ENCODE measurements at places on chromosomes 6 and 20.
A peak's percentile ranks its signal among the peaks of the same experiment; 100 is the strongest.

DNA sequence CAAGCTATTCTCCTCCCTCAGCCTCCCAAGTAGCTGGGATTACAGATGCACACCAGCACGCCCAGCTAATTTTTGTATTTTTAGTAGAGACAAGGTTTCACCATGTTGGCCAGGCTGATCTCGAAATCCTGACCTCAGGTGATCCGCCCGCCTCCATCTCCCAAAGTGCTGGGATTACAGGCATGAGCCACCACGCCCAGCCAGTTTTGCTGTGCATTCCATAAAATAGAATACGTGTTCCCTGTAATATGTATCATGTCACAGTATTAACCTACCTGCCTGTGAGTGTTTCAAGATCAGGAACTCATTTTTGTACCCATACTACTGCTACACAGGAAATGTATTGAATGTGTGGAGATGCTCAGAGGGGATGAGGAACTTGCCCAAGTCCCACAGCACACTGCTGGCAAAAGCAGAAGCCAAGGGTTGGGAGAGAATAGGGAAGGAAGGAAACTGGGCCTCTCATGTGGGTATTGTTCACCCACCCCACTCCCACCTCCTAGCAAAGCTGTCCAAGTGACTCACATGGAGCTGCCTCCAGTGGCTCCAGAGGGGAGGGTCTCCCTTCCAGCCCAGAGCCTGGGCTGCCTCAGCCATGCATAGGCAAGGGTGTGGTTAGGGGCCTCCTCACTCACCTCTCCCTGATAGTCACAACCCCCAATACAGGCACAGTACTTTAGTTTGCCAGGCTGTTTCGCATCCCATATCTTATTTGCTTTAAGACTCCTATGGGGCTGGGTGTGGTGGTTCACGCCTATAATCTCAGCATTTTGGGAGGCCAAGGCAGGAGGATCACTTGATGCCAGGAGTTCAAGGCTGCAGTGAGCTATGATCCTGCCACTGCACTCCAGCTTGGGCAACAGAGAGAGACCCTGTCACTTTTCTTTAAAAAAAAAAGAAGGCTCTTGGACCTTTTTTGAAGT is 9.4 kb downstream of the HM13 start:
- peak; percentile 29 for DNase-seq

DNA sequence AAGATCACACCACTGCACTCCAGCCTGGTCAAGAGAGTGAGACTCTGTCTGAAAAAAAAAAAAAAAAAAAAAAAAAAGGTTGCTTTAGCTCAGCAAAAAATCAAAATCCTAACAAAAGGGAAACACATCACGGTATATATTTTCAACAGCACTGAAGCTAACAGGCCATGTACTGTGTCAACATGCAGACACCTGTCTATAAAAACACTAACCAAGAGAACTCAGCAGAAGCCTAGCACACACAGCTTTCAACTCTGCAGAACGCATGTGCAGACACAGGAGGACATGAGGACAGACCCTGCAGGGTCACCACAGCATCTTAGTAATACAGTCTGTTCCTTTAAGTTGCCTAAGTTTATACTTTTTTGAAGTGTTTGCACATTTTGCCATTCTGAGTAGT is 13.5 kb downstream of the NINL start:
- DNase-seq, result no peak

DNA sequence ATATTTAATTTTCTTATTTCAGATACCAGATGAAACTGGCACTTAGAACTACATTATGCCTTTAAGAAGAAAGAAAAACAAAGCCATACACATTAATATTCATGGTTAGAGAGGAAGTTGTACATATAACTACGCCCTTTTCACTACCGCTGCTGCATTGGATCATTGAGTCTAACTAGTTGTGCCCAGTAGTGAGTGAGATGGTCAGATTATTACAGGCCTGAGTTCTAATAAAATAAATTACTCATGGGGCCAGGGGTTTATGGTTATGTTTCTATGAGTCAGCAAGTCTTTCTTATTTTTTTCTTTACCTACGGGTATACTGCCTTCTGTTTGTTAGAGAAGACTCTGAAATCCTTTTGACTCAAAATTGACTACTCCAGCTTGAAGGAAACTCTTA is 11.5 kb downstream of the RIOK1 start:
- no peak for DNase-seq

DNA sequence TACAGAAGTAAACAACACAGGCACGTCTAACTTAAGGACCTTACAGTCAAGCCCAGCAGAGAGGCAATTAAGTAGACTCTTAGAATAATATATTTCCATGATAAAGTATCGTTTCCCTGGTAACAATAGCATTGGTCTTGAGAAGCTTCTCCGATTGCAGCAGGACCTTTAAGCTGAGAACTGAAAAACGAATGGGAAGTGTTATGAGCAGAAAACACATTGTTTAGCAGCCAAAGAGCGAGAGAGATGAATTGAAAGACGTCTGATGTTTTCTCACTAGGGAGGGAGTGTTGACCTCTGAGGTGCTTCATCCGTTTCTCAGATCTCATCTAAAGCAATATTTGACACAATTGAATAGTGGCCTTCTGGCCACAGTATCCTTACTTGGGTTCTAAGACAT is 855 bp downstream of the BYSL start:
- DNase-seq, result no peak

- DNase-seq, result no peak
These were observed 106.0 kb downstream of the ZNF217 start for GRCh38 chr20:53487461-53488200.

GRCh38 chr6:107538856-107539387 is 49.0 kb downstream of the SOBP start:
- no peak for DNase-seq

DNA sequence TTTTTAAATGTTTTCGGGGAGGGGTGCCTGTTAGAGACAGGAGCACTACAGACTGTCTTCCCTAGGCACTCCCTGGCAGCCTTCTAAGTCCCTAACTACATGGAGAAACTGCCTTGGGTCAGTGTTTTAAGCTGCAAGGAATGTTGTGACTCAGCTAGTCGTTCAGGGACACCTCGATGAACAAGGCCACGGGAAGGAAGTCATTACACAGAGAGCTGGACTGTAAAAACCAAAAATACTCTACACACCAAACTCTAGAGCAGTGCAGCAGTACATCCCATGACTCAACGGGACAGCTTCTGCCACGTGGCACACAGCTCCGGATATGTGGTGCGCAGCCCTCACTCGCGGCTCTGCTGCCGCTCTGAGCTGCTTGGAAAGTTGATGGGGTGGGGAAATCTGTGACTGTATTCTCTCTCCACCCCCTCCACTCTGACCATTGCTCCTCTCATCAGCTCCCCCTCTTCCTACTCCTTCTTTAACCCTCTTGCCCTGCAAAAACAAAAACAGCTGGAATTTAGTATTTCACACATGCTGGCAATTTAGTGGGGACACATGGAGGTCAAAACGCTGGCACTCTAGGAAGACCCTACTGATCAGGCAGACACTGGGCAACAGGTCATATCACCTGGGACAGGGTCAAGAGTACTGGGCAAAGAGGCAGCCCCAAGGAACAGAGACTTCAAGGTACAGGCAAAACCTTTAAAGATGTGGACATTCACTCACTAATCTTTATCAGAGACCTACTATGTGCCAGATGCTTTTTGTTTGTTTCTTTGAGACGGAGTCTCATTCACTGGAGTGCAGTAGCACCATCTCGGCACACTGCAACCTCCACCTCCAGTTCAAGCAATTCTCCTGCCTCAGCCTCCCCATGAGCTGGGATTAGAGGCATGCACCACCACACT is 10.9 kb upstream of the LPIN3 start:
- DNase-seq, result peak; percentile 94

DNA sequence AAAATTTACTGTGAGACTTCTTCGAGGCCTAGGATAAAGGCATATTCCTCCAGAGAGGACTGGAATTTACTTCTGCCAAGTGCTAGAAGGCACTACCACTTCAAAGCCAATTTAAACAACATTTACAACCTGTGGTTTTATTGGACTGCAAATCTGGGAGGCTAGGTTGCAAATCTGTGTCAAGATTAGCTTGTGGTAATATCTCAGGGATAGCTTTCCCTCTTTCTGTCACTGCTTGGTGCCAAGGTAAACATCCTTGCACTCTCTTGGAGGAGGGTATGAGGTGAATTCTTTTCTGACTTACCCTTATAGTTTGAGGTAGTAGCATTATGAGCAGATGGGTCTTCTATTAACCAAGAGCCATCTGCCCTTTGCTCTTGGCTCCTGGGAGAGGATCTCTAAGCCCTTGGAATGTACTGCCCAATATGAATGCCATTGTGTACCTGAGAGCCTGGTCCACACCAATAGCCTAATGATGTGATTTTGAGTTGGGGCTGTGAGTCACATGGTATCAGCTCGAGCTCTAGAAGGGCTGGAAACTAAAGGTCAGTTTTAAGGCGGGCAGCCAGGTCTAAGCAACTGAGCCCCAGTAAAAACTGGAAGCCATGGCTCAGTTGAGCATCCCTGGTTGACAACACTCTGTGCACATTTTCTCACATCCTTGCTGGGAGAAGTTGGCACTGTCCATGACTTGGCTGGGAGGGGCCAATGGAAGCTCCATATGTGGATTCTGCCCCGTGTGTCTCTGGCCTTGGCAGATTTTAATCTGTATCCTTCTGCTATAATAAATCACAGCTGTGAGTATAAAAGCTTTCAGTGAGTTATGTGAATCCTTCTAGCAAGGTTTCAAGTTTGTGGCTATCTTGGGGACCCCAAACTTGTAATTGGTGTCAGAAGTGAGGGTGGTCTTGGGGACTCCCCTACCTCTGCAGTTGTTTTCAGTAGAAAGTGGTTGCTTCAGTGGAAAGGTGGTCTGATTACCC is 188.1 kb downstream of the UBE3D start:
- no peak for DNase-seq

Data from AG20443 (cell line).